ENCODE measurements at places on chromosomes 6 and 20. TPM values are rescaled to one million over a fixed set of nuclear protein-coding genes. Genes with fewer than 3 reads are reported as not detected.

DNA sequence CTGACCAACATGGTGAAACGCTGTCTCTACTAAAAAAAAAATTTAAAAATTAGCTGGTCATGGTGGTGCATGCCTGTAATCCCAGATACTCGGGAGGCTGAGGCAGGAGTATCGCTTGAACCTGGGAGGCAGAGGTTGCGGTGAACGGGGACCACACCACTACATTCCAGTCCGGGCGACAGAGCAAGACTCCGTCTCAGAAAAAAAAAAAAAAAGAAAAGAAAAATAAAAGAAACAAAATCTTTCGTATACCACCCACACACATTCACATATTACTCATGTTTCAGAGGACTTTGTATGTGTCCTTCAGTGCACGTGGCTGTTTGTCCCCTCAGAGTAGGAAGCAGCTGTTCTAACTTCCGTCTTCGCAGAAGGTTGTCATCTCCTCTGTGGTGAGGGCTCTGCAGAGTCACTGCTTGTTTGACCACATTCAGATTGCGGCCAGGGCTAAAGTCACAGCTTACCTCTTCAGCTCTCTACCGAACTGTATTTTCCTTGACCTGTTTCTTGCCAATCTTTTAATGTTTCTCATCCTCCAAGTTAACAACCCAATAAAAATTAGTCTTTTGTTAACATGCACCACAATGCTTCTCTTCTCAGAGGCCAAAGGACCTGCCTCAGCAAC lies 36.6 kb upstream of the HIVEP1 start:
- DNase-seq: no peak

- DNase-seq: no peak
Measured at GRCh38 chr6:129100164-129100563, 217.2 kb downstream of the LAMA2 start.

DNA sequence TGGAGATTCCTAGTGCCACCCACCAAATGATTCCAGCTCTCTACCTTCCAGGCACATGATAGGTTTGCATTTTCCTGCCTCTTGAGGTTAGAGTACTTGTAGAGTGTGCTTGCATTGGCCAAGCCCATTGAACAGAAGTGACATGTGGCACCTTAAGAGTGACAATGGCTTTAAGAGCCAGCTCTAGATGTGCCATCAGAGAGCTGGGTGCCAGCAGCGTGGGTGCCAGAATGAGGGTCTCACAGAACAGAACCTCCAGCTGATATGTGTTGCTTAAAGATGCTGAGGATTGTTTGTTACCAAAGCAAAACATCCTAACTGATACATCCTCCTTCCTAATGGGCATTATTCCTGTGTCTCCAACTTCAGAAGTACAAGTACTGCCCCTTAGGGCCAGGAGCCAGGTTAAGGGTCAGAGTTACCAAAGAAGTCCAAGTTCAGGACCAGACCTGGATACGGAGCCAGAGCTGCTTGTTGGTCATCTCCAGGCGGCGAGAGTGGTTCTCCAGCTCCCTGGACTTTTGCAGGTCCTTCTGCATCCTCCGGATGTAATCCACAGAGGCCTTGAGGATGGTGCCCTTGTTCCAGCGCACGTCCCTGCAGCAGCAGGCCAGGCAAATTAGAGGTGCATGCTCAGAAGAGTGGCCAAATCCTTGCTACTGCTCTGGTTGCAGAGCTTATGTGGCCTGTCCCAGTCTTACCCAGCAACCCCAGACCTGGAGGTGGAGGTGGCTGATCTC lies 47.5 kb downstream of the MDFI start:
- no peak for DNase-seq

DNA sequence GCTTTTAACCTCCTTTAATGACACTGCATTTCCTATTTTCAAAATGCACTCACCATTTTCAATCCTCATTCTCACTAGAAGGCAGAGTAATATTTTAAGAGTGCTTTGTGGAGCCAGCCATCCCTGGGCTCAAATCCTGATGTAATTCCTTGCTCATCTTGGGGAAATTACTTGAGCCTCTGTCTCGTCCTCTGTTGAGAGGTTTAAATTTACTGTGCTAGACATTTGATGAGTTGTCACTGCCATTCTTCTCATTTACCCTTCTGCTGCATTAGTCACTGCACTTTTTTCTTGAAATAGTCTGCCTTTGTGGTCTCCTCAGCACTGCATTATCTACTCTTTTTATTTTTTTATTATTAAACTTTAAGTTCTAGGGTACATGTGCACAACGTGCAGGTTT lies 150.0 kb upstream of the HDDC2 start:
- DNase-seq: no peak

- DNase-seq: no peak
Measured at GRCh38 chr20:10902174-10902573, 228.4 kb upstream of the JAG1 start.

GRCh38 chr6:134809130-134809529 lies 140.8 kb downstream of the ALDH8A1 start:
- DNase-seq: no peak

GRCh38 chr20:2762578-2763131 lies 37.8 kb downstream of the CPXM1 start:
- no peak for DNase-seq

The SLC16A10 gene
- 0.44 TPM for polyA plus RNA-seq

DNA sequence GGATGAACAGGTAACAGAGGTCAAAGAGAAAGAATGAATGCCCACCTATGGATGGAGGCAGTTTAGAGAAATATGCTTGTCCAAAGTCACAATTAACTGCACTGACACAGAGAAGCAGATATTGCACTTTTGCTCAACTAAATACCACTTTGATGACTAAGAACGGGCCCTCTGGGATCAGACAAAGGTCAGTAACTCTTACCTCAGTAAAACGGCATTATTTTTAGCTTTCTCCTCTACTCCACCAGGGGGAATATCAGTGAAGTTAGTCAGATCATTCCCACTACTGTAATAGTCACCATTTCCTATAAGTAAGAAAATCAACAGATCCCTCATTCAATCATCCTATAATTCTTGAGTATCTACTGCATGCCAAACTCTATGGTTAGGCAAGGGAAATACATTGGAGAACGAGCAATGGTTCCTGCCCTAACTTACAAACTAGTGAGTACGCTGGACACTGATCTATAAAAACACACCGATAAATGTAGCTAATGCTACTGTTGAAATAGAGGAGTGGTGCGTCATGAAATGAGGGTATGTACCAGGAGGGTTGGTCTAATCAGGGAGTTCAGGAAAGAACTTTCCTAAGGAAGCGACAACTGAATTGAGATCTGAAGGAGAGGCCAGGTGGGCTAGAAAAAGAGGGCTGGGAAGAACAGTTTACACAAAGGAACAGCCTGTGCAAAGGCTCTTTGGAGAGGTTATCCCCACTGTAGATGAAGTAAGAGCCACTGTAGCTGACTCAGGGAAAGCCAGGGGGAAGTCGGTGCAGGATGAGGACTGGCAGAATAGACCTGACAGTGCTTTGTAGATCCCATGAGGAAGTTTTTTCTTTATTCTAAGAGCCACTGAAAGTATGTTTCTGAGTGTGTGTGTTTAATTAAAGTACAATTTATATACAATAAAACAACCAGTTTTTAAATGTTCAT lies 9.2 kb downstream of the ECI2 start:
- peak; percentile 61 for DNase-seq

DNA sequence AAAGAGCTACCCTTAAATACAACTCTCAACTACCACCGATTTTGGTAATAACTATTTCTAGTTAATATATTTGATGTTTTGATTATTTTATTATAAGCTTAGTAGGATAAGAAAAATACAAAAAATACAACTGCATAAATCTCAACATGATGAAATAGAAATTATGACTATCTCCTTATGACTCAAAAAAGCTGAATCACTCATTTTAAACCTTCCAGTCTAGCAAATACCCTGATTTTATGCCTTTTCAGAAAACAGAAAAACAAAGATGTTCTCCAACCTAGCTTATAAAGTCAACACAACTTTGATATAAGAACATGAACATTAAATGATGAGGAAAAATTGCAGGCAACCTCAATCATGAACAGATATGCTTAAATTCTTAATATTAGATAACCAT lies 40.2 kb upstream of the DSE start:
- no peak for DNase-seq

DNA sequence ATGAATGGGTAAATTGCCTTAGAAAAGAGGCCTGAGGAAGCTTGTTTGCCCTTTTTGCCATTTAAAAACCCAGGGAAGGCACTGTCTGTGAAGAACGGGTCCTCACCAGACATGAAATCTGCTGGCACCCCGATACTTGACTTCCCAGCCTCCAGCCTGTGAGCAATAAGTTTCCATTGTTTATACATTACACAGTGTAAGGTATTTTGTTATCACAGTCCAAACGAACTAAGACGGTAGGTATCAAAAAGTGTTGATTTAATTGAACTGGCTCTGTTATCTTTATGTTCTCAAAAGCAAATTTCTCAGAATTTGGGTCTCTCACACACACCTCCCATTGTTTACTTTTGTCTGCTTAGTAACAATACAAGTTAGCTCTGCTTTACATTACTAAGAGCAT lies 181.1 kb upstream of the MARCKS start:
- DNase-seq: no peak

DNA sequence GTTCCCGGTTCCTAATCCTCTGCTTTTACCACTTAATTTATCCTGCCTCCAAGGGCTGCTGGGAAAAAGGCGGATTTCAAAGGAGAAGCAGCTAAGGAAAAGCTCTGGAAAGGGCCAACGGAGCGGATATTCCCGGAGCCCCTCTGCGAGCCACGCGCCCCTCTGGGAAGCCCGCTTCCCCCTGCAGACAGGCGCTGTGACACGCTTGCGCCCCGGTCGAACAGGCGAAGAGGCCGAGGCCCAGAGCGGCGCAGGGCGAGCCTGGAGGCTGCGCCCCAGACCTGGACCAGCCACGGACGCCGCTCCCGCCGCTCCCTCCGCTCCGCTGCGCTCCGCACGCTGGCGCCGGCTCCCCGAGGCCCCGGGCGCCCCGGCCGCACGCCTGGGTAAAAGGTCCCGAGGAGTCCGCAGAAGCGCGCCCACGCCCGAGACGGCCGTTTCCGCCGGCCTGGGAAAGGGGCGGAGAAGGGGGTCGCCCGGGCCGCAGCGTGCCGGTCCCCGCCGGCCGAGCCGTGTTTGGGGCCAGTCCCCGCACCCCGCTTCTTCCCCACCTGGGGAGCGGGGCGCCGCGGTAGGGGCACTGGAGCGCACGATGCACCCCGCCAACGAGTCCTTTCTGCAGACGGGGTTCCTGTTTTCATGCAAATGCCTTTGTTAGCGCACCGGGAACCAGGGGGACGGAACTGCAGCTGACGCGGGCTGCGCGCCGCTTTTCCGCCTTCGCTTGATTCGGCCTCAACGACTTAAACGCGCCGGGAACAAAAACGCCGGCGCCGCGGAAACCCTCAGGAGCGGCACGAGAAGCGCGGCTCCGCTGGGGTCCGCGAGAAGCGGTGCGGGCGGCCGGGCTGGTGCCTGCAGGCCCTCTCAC lies 91.9 kb upstream of the SIRPA start:
- DNase-seq: no peak

The EHMT2 gene
- polyA plus RNA-seq: 30.9 TPM

The ENPP3 gene
- not detected for polyA plus RNA-seq

DNA sequence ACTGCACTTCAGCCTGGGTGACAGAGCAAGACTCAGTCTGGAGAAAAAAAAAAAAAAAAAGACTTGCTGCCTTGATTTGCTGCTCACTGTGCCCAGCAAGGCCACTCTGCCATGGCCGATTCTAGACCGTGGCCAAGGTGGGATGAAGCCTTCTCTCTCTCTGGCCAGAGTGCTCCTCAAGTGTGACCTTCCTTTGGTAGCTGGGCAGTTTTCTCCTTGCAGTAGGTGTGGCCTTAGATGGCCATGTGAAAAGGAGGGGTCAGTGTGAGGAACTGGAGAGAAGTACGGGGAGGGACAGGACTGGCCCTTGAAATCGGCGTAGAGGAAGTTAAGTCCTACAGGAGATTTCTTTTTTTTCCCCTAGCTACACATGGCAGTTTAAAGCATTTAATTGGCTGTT lies 272.0 kb downstream of the ARID1B start:
- DNase-seq: no peak

The SPDEF gene
- polyA plus RNA-seq: 2.2 TPM

The LCA5 gene
- 1.2 TPM for polyA plus RNA-seq

- no peak for DNase-seq
Measured at GRCh38 chr6:118784641-118785164, 109.2 kb upstream of the ASF1A start.

The MAK gene
- polyA plus RNA-seq: 0.07 TPM

The C20orf202 gene
- polyA plus RNA-seq: not detected

DNA sequence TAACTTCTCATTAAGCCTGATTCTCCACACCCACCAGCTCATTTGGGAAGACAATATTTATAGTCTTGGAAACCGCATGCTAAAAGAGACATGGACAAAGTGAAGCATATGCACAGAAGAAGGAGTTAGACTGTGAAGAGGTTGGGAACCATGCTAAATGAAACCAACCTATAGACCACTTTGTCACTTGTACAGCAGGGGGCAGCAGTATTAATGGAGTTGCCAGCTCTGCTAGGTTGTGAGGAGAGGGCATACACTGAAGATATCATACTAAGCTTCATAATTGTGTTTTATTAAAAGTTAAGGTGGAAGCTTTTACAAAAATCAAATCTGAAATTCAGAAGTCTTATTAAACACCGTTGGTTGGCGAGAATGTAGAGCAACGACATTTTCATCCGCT lies 38.3 kb upstream of the HMGCLL1 start:
- DNase-seq: no peak

- DNase-seq: no peak
Measured at GRCh38 chr20:20448881-20449280, 81.0 kb downstream of the INSM1 start.

GRCh38 chr20:53742685-53743081 lies 149.0 kb upstream of the ZNF217 start:
- no peak for DNase-seq

- no peak for DNase-seq
Measured at GRCh38 chr6:56649053-56649769, 6.5 kb upstream of the DST start.

- DNase-seq: no peak
Measured at GRCh38 chr20:50688256-50688975, 2.9 kb downstream of the RIPOR3 start.

DNA sequence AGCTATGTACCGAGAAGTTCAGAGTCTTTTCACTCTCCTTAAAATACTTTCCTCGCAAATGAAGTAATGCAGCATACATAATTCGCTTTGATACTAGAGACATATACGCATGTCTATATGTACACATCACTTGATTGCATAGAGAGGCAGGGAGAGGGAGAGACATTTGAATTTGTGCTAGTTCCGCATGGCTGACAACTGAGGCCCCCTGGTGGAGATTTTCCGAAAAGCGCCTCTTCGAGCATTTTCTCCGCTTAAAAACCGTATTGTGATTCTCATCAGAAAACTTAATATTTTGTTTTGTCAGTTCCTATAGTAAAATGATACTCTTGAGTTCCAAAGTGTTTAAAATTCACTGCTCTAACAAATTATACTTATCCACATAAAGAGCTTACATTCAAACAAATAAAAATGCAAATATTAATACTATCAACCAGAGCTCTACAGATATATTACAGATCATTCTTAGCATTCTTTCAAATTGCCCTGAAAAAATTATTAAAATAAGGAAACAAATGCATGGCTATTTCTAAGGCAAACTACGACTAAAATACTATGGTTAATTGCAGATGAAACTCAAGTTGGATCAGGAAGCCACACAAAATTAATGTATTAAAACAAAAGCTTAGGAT lies 637 bp downstream of the MYLK4 start:
- DNase-seq: peak; percentile 32

GRCh38 chr20:21719592-21720214 lies 14.2 kb downstream of the PAX1 start:
- peak; percentile 65 for DNase-seq

The PRPH2 gene
- not detected for polyA plus RNA-seq

GRCh38 chr6:63487103-63487813 lies 85.0 kb upstream of the LOC128125822 start:
- DNase-seq: peak; percentile 21
